ENCODE measurements at places on chromosomes 1 and 21. TPM values are rescaled to one million over a fixed set of nuclear protein-coding genes. Genes with fewer than 3 reads are reported as not detected.

GRCh38 chr1:229001467-229002011 lies 266.3 kb downstream of the RHOU start:
- DNase-seq, result no peak

DNA sequence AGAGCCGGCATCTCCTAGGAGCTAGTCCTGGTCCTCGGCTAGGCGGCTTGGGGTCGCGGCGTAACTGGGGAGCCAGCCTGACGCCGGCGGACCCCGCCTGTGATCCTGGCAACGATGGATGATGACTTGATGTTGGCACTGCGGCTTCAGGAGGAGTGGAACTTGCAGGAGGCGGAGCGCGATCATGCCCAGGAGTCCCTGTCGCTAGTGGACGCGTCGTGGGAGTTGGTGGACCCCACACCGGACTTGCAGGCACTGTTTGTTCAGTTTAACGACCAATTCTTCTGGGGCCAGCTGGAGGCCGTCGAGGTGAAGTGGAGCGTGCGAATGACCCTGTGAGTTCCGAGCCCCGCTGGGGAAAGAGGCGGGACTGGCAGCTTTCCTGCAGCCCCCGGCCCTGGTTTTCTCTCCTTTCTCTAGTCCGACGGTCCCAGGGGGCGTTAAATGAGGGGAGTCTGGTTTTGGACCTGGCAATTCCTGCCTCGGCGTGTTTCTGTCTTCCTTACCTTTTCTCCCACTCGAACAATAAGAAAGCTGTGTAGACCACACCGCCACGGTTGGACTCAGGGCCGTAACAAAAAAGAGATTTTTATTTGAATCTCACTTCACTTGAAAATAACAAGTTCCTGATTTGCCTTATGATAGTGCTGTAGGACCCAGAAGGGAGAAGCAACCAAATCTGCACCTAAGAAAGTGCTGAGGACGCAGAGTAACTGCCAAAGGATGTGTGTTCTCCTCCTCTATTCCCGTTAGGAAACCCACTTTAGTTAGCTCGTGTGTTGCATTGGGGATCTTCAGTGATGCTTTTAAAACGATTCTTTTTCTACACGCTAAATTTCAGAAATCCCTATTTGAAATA lies at the start of gene SPRTN:
SPRTN (plus strand) TSS at position 24 of the 859 bp plus-strand sequence; CDS start at position 115, 91 bp downstream.
- no peak for DNase-seq

DNA sequence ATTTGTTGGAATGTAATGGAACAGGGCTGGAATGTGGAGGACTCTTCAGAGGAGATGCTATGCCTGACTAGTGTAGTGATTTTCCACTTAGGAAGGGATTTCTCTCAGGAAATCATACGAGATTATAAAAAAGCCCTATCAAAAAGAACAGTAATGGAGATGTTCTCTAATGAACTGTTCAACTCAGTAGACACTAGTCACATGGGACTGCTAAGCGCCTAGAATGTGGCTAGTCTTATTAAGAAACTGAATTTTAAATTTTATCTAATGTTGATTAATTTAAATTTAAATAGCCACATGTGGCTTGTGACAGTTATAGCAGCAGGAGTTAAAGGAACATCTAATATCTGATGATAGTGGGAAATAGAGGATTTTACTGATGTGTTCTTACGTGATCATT lies 94.0 kb downstream of the SLC35F3 start:
- no peak for DNase-seq

DNA sequence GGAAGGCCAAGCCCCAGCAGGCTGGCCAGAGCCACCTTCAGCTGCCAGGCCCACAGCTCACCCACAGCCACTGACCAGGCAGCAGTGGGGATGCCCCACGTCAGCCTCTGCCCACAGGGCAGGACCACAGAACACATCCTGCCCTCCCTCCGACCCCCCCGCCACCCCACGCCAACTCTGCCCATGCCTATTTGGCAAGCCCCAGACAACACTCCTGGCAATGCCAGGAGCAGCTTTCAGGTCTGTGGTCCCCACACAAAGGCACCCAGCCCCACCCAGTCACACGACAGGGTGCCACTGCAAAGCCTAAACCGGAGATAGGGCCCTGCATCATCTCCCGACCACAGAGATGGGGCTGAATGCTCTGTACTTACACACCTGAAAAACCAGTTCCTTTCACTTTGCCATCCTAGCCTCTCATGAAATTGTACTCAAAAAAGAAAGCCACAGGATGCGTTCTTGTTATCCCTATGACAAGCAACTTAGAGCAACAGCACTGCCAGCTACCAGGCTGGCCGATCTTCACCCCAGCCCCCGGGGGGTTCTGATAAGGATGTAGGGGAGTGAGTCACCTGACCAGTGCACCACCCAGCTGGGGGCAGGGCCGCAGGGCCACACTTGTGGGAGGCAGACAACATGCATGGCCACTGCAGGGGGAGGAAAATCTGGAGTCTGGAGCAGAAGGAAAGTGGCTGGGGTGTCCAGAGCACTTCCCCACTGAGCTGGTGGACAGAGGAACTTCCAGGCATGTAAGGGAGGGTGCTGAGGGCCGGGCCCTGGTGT lies 36.2 kb downstream of the UBE2G2 start:
- DNase-seq, result peak; percentile 73

- DNase-seq, result no peak
These were observed 16.3 kb upstream of the ATP5PO start for GRCh38 chr21:33931799-33932390.

- no peak for DNase-seq
These were observed 6.7 kb upstream of the MPC2 start for GRCh38 chr1:167943541-167943940.

DNA sequence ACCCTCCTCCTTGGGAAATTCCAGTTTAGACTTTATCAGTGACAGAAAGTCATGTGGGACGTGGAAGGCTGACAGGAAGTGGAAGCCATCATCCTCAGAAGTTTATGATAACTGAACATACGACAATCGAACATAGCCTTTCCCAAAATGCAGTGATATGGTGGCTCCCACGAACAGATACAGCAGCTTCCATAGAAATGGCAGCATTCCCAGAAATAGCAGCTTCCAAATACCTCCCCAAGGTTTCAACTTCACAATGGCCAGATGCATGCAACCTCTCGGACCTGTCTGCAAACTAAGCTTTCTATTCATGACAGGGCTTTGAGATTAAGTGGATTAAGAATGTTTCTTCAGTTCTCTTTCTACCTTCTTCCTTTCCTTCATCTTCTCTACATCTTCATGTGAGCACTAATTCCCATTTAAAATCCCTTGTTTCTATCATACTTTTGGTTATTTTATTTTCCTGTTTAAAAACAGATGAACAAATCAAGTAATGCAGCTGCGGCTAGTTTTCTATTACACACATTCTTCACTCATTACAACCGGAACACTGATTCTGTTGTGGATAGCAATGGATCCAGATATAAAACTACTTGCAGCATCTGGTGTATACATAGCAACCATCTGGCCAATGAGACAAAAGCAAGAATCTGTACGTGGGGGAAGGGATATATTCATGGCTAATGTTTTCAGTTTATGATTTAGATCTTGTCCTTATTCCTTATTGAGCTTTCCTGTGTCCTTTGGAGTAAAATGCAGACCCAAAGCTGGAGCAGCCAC lies 304.8 kb downstream of the BRINP3 start:
- no peak for DNase-seq

- DNase-seq, result no peak
These were observed 117.1 kb downstream of the OSBPL9 start for GRCh38 chr1:51733793-51734522.

DNA sequence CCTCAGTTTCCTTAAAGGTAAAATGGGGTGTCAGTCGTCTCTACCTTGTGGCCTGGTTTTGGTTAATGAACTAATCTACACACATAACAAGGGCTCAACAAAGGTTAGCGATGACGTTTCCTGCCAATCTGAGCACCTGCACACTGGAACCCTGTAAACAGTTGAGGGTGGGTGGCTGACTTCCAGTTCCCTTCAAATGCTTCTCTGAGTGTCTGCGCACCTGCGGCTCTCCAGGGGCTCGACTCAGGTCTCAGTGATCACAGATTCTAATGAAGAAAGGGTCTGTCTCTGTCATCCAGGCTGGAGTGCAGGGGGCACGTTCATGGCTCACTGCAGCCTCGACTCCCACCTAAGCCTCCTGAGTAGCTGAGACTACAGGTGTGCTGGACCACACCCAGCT lies 3.3 kb upstream of the AGPAT3 start:
- no peak for DNase-seq

- DNase-seq, result no peak
These were observed 19.4 kb downstream of the PLEKHA6 start for GRCh38 chr1:204340081-204340889.

OR2M2 gene
- total RNA-seq, result not detected

NBPF4 gene
- total RNA-seq, result 0.70 TPM

CHIA gene
- not detected for total RNA-seq

GPR37L1 gene
- total RNA-seq, result 0.33 TPM

LCE1D gene
- not detected for total RNA-seq

CD244 gene
- total RNA-seq, result not detected

LMOD1 gene
- total RNA-seq, result 0.74 TPM
